ENCODE measurements at places on chromosomes 3 and 15.

- DNase-seq = no peak
These were observed 48.1 kb downstream of the ADAMTS7 start for GRCh38 chr15:78762985-78763795.

DNA sequence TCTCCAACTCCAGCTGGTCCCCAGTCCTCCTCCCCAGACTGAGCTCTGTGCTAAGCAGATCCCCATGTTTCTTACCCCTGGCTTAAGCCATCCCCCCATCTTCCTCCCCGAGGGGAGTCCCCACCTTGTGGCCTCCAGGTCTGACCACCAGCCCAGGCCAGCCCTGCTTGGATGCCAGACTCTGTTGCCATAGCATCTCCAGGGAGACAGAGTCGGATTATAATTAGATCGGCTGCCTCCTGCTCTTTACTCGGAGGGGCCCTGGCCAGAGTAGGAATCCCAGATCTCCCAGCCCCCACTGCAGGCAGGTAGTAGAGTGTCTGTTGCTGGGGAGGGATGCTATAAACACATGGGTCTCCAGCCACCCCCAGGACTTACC lies 2.4 kb downstream of the KLHDC8B start:
- no peak for DNase-seq

DNA sequence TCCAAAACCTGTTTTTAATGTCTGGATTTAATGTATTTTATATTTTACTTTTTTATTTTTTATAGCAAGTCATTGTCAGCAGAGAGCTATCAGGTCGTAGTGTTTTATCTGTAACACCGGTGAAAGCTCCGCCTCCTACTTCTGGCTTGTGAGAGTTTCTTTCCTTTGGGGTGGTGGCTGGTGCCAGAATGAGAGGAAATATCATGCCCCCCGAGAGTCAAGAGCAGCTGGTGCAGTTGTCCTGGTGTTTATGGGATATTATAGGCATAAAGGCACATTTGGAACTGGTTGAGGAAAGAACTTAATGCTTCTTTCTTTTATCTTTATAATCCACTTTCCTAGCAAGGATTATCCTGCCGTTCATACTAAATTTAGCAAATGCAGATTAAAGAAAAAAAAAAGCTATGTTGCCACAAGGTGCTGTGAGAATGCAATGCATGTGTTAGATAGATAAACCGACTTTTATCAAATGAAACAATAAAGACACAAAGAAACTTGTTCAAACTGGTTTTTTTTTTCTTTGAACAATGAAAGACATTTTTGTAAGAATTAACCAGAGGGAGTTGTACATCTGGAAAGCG lies 260.1 kb upstream of the PLSCR5 start:
- DNase-seq = no peak

- DNase-seq = no peak
These were observed 392.2 kb upstream of the ROBO1 start for GRCh38 chr3:80159990-80160506.
